T-helper 2 cell (primary cell): ENCODE measurements at places on chromosomes 13 and 19.

- DNase-seq, result no peak
These were observed 105.9 kb upstream of the GJB6 start for GRCh38 chr13:20337884-20338551.

DNA sequence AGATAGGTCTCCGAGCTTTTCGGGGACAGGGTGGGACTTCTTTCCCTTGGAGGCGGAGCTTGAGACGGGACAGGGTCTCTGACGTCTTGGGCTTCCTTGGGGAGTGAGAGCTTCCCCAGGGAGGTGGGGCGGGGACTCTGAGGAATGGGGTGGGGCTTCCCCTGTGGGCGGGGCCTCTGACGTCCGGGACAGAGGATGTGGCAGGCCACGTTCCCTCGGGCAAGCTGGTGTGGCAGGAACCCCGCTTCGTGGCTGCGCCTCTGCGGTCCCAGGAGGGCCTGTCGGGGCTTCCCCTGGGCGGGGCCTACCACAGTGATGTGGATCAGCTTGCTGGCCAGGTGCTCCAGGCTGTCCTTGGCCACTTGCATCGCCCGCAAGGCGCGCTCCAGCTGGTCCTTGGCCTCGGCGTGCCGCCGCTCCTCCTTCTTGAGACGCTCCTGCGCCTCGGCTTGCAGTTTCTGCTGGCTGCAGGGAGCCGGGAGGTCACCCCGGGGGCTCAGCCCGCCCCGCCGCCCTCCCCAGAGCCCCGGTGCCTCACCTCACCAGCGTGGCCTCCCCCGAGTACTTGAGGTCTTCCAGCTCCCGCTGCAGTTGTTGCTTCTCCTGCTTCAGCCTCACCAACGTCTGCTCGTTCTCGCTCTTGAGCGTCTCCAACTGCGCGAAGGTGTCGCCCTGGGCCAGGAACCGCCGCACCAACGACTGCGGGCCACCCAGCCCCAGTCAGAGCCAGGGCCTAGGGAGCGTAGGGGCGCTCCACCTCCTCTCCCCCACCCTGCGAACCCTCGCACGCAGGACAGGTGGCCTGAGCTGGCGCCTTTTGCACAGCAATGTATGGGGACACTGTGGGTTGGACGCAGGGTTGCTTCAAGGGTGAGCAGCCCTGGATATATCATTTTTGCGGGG, 3.3 kb upstream of the RGL3 start:
- peak; percentile 85 for DNase-seq

DNA sequence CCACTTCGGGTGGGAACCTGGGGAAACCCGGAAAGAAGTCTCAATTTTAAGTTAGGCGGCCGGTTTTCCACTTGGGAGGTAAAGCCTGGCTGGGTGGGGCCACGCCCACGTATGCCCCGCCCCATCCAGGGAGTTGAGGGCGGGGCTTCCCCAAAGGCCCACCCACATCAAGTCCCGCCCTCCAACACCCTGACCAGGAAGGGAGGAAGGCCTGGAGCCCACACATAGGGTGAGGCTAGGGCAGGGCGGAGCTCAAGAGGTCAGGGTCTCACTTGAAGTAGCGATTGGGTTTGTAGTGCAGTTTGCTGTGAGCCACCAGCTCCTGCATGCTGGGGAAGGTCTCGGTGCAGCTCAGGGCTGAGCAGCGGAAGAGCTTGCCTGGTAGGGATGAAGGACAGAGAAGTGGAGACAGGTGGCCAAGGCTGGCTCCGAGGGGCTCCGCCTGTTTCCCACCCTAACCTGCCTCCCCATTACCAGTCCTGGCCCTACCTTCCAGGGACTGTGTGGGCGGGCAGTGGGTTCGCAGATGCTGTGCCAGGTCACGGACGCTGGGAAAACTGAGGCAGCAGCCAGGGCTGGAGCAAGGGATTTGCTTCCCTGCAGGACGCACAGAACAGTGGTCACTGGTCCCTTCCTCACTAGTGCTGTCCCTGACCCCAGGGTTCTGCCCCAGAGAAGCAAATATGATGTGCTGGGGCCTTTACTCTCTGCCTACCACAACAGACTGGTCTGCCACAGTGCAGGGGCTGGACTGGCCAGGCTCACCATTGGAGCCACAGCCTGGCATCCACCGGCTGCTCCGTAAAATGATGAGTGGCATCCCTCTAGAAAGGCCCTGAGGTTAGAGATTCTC, 1.6 kb downstream of the ZNF414 start:
- no peak for DNase-seq

GRCh38 chr19:8526345-8527091, 12.6 kb upstream of the ZNF414 start:
- DNase-seq, result no peak

DNA sequence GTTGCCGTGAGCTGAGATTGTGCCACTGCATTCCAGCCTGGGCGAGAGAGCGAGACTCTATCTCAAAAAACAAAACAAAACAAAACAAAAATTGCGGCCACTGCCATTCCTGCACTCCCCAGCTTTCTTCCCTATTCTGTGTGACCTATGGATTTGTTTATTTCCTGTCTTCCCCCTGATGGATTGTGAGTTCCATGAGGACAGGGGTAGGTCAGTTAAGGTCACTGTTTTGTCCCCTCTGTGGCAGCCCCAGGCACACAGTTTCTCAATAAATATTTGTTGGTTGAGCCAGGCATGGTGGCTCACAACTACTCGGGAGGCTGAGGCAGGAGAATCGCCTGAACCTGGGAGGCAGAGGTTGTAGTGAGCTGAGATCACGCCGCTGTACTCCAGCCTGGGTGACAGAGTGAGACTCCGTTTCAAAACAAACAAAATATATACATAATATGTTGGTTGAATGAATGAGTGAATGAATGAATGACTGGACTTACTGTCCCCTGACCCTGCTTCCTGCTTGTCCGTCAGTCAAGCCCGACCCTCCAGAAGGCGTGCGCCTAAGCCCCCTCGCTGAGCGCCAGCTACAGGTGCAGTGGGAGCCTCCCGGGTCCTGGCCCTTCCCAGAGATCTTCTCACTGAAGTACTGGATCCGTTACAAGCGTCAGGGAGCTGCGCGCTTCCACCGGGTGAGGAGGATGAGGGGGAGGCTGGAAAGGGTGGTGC, 5.0 kb downstream of the EBI3 start:
- no peak for DNase-seq

GRCh38 chr19:29771708-29772414, 39.9 kb upstream of the CCNE1 start:
- no peak for DNase-seq

DNA sequence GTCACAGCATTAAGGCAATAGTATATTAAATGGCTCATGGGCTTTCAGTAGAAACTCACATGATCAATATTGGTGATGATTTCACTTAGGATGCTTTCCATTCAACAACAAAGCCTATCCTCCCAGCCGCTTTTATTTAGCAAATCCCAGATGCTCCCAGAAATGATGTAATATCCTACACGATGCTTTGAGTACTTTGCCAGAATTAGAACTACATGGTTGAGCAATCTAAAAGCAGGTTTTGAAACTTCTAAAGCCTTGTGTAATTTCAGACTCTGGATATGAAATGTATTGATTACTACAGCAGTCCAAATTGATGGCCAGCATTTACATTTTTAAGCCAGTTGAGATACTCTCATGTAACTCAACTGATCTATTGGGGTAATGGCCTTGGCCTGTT, 13.6 kb downstream of the DLEU7 start:
- DNase-seq, result no peak

DNA sequence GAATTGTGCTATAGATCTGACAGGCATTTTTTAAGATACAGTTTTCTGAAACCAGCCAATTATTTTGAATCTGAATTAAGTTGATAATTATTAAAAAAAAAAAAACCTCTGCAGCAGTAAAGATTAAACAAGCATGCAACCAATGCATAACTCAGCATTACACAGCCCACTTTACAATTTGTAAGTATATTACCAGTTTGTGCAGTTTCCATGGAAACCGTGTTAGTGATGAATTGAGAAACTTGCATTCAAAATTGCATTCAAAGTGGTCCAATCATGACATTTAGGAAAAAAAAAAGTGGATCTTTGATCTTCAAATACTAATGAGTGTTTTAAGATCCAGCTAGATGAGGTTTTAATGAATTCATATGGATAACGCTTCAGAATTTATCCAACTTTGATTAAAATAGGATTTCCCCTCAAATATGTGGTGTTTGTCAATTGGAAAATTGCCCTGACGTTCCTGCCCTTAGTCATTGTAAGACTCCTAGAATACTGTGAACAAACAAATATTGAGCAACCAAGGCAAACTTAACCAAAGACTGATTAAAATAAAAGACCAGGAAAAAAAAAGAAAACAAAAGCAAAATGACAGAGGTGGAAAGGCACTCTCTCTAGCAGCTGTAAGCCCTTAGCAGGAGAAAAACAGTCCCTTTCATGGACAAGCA, 314.8 kb upstream of the MAB21L1 start:
- DNase-seq, result no peak

GRCh38 chr13:44012910-44013757, 133.4 kb downstream of the LACC1 start:
- no peak for DNase-seq

- DNase-seq, result no peak
These were observed 91.8 kb upstream of the TSC22D1 start for GRCh38 chr13:44667943-44668342.

GRCh38 chr19:52270266-52270885, 989 bp downstream of the ZNF766 start:
- peak; percentile 36 for DNase-seq

GRCh38 chr19:33703438-33703750, 81.6 kb downstream of the CHST8 start:
- DNase-seq, result no peak

GRCh38 chr13:45218689-45219088, 17.8 kb upstream of the KCTD4 start:
- no peak for DNase-seq

GRCh38 chr19:3458229-3459088, 21.9 kb downstream of the SMIM24 start:
- no peak for DNase-seq

DNA sequence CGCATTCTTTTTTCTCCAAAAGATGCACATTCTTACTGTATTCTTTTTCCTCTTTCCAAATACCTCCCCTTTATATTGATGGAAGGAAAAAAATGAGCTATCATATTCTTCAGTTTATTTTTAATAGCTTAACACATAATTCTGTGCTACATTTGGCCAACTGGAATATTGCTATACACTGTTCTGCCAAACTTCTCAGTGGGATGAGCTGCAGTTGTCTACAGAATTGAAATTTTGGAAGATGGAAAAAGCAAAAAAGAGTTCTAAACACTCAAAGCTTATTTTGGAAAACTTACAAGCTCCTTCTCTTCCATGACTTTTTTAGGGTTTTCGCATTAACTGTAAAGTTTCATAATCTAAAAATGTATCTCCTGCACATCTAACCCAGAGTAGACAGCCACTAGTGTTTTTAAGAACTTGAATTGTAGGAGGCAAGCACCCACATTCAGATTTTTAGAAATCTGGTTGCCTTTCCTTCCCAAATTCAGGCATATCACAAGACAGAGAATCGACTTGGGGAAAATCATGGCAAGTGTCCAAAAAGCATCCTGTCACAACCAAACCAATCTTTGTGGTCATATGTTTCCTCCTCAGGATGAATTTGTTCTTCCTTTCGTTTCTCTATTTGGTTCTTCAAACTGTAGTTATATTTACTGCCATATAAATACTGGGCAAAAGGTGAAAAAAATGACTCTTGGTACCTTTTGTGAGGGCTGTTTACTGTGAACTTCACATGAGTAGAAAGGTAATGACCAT, 111.4 kb upstream of the FRY start:
- DNase-seq, result no peak

GRCh38 chr13:24068472-24068871, 92.0 kb upstream of the SPATA13 start:
- no peak for DNase-seq

DNA sequence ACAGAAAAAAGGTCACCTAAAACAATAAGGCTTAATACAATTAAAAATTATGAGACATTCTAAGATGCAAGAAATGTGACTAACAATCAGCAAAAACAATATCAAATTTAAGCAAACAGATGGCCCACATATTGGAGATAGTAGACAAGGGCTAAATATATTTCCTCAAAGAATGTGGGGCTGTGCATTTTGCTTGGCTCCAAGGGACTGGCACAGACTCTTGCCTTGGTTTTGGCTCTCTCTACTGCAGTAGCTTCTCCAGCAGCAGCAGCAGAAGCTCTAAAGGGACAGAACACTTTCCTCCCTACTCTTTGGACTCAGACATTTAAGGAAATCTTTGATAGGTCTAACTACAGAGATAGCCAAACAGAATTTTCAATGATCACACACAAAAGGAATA, 38.2 kb upstream of the ZNF780A start:
- no peak for DNase-seq

DNA sequence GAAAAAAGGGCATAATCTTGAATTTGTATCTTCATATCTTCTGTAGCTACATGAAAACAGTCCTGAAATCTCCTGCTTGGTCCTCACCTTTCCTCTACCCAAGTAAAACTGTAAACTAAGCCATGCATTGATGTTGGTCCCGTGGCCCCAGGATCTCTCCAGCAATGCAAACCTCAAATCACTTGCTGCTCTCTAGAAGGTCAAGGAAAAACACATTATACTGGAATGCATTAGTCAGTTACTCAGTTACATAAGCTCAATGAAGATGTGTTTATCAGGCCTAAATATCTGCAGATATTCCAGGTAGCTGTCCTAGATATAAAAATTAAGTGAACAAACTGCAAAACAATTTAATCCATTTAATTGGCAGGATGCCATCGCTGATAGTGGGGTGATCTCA, 261.8 kb downstream of the ABCC4 start:
- DNase-seq, result no peak

DNA sequence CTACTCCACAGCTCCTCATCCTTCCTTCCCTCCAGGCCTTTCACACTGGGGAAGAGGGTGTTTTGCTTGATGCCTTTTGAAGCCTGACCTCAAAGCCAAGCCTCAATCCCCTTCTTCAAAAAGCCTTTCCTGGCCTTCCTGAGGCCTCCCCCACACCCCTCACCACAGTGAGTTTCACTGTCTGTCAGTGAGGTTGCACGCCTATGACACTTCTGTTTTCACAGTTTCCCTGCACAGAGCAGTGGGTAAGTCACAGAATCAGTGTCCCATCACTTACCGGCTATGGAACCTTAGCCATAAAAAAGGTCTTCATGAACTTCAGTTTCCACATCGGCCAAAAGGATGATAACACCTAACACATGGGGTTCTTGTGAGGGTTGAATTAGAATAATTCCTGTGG, 371.4 kb downstream of the UQCRFS1 start:
- DNase-seq, result no peak

DNA sequence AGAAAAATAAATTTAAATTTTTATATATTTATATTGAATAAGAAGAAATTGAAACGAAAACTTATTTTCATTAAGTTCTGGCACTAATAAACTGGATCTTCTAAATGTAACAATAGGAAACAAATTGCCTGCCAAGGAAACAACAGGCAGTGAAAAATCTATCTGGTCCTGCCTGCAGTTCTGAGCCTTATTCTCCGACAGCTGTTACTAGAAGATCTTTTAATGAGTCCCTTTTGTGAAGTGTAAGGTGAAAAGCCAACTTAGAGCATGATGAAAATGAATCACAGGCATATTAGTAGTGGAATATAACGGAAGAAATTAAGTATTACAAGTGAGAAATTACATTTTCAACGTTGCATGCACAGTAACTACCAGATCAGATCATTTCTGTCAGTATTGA, 1002.7 kb upstream of the PCDH20 start:
- DNase-seq, result no peak
